Fibroblast of skin of abdomen (primary cell): ENCODE measurements at places on chromosomes 4 and X.

DNA sequence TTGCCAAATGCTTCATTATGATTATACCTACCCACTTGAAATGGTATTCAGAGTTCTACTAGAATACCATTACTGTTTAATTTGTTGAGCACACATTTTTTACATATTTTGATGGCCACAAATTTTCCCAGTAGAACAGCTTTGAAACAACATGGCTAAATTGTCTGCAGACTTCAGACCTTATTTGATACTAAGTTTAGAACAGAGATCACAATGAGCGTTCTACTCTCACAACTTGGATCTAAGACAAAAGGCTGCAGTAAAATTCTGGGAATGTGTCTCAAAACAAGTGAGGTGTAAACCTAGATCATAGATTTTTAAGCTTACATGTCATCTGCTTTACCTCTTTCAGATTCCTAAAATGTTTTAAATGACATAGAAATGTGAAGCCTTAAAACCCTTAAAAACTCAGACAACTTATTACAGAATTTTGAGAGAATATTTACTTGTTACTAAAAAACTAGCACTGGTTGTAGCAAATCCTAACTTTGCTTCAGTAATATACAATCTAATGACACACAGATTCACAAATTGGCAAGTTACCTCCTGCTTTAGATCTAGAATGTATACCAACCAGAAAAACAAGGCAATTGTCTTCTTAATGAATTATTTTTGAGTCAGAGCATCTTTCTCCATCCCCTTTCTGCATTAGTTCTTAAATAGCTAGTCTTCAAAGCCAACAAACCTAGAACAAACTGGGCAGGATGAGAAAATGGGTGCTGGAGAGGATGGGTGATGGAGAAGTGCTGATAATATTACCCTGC, 243.3 kb downstream of the SLC7A11 start:
- peak; percentile 94 for DNase-seq

DNA sequence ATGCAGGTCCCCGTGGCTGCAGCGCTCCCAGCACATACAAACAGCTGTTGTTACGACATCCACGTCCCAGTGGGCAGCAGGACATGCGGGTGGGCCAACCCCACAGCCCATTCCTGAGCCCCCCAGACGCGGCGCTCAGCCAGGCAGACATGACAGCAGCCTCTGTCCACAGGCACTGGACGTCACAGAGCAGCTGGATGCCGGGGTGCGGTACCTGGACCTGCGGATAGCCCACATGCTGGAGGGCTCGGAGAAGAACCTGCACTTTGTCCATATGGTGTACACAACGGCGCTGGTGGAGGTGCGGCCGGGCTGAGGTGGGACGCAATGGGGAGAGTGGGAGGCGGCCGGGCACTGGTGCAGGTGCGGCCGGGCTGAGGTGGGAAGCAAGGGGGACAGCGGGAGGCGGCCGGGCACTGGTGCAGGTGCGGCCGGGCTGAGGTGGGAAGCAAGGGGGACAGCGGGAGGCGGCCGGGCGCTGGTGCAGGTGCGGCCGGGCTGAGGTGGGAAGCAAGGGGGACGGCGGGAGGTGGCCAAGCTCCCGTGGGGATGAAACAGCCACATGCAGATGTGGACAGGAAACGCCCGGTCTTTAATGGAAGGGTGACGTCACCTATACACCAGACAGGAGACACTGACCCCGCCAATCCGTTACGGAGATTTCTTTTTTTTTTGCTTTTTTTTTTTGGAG, 9.4 kb downstream of the PLCXD1 start:
- DNase-seq: no peak

DNA sequence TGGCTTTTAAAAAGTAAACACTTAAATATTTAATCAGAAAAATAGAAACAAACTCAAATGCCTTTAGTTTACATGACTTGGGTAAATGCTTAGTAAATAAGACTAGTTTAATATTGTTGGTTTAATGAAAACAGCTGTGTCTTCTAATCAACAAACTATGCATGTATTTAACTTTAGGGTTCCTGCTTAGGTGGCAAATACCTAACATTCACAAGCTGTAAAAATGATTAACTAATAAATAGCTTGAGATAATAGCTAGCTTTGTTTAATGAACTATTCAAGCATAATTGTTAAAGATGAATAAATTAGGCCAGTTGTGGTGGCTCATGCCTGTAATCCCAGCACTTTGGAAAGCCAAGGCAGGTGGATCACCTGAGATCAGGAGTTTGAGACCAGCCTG, 30.0 kb upstream of the USP46 start:
- DNase-seq: no peak

- DNase-seq: no peak
Measured at GRCh38 chrX:150768580-150769190, 75.5 kb downstream of the MTMR1 start.

DNA sequence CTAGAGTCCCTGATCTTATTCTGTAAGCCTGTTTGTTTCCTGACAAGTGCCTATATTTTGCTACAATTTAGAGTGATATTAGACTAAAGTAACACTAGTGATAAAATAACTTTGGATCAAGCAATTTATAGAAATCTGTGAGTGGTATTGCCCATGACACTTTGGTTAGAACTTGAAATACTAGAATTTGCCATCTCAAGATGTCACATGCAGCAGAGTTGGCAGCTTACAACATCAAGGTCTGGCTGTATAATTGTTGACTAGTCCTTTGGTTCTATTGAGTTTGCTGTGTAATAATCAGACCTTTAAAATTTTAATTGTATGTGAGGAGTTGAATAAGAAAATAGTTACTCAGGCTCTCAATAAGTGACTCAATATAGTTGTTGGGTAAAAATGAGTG, 167.1 kb downstream of the RAPGEF2 start:
- no peak for DNase-seq

- peak; percentile 22 for DNase-seq
Measured at GRCh38 chr4:54539500-54540029, 118.2 kb upstream of the KIT start.

DNA sequence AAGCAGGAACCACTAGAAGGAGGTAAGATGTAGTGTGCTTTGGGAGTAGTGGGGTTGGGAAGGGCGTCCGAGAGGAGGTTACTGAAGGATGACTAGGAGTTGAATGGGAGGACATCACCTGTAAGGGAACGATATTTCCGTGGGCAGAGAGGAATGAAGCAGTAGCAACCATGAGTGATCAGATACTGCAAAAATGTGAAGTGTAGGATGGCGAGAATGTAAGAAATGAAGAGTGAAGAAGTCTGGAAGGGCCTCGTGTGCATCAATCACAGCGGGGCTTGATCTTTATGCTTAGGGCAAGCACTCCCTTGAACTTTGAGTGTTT, 594 bp downstream of the MSMO1 start:
- DNase-seq: peak; percentile 12

GRCh38 chr4:80446664-80447063, 111.1 kb downstream of the CFAP299 start:
- DNase-seq: peak; percentile 67

- no peak for DNase-seq
Measured at GRCh38 chrX:96455078-96455477, 229.6 kb upstream of the DIAPH2 start.

DNA sequence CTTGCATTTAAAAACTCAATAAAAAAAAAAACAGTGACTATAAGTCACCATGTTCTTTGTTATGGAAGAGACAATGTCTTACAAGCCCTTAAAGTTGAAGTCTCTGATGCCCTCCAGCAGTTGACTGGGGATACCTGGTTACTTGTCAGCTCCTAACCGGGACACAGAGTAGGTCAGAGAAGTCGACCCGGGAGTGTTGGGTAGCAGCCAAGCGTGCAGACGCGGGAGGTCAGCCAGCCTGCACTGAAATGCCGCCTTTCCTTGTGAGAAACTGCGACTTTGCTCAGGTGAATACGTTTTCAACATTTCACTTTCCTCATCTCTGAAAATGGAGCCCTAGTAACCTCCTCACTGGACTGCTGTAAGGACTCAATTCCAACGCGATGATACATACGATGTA, 81.8 kb downstream of the F11 start:
- no peak for DNase-seq

- no peak for DNase-seq
Measured at GRCh38 chr4:3303565-3303824, 10.7 kb downstream of the RGS12 start.

- no peak for DNase-seq
Measured at GRCh38 chr4:120431180-120431579, 364.5 kb upstream of the MAD2L1 start.

DNA sequence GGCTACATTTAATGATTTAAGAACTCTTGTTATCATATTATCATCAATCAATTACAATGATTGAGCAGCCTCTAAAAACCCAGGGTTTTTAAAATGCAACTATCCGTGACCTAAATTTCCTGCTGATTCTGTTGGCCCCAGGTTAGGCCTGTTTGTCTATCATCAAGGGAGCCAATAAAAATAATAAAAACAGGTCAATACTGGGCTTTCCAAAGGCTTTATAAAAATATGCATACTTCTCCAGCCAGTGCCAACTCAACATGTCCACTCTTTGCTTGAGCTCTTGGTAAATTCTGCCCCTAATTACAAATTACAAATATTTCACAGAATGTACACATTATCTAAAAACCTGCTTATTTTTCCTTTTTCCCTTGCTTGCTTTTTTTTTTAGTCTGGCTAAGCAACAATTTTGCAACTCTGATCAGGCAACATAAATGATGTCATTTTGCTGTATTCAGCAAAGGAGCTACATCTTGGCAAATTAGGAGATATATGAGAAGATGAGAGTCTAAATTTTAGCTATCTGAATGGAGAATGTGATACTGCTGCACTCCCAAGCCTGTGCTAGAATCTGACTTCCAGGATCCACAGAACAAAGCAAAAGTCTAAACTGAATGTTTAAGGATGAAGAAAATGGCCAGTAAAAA, 204.0 kb downstream of the SCFD2 start:
- DNase-seq: no peak

DNA sequence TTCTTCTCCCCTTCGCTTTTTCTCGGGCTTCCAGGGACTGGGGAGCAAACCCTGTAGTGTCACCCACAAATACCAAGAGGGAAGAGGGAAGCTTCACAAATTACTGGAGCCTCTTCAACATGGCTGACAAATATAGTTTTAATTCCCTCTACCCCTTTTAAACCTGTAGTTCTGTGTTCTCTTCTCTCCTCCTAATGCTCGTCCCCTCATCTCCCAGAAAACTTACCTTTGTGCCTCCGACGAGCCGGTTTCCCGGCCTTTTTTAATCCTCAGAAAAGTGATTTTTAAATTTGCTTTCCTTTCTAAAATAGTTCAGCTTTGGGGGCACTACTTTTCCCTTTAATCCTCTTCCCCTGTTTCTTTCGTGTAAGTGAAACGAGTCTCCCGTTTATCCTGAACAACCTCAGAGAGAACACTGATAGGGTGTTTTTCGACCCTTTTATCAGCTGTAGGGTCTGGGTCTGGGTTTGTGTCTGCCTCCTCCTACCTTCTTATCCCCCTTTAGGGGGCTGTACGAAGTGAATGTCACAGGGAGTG, 408 bp downstream of the TET2 start:
- DNase-seq: no peak

DNA sequence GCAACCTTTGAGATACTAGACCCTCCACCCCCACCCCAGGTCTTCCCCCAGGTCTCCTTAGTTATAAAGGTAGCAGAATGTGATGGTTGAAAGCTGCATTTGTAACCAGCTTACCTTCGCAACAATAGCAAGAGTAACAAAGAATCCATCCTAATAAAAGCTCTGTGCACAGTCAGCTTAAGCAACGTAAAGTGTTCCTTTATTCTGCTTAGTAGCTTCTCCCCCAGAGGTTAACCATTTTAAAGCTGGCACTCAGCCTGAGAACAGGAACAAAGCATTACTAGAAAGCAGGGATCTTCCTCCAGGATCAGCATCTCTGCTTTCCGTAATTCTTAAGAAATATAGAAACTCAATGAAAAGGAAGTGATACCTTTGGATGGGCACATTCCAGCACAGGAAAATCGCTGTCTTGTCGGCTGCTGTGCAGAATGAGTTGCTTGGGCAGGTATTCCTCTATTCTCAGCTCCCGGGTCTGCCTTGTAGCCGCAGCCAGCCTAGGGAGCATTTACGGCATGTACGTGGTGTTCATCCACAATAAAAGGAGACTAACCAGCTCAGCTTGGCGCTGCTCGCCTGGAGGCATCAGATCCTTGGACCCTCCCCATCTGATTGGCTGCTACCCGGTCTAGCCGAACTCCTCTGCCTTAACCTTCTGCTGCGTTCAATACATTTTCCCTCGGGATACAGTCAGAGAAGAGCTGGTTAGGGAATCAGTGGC, 113.0 kb upstream of the TLR3 start:
- DNase-seq: no peak

- DNase-seq: no peak
Measured at GRCh38 chr4:87979810-87980209, 4.3 kb downstream of the SPP1 start.

DNA sequence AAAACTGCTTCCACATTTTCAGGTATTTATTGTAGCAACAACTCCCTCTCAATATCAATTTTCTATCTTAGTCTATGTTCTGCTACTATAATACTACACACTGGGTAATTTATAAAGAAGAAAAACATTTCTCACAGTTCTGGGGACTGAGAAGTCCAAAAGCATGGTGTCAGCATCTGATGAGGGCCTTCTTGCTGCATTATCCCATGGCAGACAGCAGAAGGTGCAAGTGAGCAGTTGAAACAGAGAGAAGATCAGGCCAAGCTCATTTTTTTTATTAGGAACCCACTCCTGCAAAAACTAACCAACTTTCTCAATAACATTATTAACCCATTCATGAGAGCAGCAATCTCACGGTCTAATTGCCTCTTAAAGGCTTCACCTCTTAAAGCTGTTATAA, 376.0 kb downstream of the RAB28 start:
- no peak for DNase-seq

DNA sequence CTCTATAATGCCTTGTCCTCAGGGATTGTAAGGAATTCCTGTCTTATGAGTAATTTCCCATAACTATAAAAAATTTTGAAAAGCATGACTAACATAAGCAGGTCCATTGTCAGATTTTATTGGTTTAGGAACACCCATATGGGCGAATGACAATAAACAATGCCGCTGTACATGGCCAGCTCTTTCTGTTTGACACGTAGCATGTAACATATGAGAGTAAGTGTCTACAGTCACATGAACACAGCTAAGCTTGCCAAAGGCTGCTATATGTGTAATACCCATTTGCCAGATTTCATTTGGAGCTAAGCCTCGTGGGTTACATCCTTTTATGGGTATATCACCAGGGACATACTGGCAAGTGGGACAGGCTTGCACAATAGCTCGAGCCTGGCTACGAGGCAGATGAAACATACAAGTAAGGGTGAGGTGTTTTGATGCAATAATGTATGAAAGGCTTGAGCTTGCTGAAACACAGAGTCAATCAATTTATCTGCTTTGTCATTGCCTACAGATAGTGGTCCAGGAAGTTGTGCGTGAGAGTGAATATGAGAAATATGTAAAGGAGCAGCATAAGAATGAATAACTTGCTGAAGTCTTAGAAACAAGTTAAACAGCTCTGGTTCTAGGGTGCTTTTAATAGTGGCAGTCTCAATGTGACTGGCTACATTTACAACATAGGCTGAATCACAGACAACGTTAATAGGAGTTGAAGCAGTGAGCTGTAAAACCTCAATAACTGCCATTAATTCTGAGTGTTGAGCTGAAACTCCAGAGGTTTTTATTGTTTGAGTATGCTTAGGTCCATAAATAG, 67.4 kb upstream of the UGT2B10 start:
- no peak for DNase-seq

GRCh38 chr4:62058571-62058970, 858.4 kb downstream of the ADGRL3 start:
- DNase-seq: no peak

GRCh38 chr4:159504684-159505083, 401.8 kb downstream of the RAPGEF2 start:
- DNase-seq: peak; percentile 26

GRCh38 chr4:23819041-23819511, 70.8 kb downstream of the PPARGC1A start:
- peak; percentile 27 for DNase-seq

- DNase-seq: no peak
Measured at GRCh38 chr4:149676076-149676475, 139.6 kb downstream of the IQCM start.
